ENCODE measurements at places on chromosomes 6 and 20.

- DNase-seq, result no peak
These were observed 33.4 kb downstream of the SNX5 start for GRCh38 chr20:17935186-17935585.

- no peak for DNase-seq
These were observed 19.6 kb downstream of the CTNNBL1 start for GRCh38 chr20:37713396-37713795.

- DNase-seq, result no peak
These were observed 16.0 kb downstream of the SLA2 start for GRCh38 chr20:36629719-36630681.

- DNase-seq, result peak; percentile 9
These were observed 27.8 kb downstream of the RNF8 start for GRCh38 chr6:37381579-37381978.

- DNase-seq, result no peak
These were observed 2.7 kb downstream of the ITCH start for GRCh38 chr20:34365765-34366213.

DNA sequence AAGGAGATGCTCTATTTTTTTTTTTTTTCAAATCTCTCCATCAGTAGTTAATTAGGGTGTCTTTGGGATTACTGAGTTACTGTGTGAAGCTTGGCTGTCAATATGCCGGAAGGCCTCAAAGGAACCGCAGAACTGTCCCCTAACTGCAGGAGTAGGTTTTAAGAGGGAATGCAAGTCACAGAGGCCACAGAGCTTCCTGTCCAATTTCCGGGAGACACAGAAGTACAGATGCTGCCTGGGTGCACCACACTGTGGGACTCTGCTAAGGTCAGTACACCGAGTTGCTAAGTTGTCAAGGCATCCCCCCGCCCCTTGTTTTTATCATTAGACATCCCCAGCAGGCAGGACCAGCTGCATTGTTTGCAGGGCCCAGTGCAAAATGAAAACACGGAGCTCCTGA is 120.2 kb upstream of the RAB32 start:
- no peak for DNase-seq

DNA sequence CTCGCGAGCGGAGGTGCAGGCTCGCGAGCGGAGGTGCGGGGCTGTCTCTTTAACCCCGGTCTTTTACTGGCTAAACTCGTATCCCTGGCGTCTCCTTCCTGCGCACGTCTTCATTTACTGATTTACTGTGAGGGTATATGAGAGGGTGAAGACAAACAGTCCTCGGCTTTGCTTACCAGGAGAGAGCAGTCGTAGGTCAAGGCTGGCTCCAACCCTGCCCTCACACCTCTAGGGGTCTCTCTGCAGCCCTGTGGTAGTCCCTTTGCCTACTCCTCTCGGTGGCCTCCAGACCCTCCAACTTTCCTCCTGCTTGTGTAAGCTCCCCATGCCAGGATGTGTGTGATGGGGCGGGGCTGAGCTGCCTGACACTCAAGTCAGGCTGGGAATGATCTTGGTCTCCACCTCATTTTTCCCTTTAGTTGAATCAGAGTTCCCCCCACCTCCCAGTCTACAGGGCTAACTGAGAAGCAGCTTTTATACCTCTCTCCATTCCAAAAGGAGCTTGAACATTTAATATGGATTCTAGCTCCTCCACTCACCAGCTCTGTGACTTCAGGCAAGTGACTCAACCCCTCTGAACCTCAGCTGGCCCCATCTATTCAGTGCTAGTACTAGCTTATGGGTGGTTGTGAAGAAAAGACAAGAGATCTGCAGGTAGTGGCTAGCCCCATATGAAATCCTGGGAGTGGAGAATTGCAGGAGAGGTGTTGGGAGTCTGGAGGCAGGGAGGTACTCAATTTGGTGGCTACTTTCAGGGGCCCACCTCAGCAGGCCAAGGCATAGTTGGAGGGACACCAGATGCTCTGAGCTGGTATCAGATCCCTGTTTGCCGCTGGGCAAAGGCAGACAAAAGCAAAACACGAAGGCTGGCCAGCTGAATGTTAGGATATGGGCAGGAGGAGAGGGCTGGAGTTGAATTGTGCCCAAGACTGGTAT is 902 bp downstream of the SLC29A1 start:
- DNase-seq, result no peak

GRCh38 chr6:44297063-44298038 is 15.8 kb downstream of the AARS2 start:
- DNase-seq, result no peak

All from fibroblast of skin of left biceps (primary cell).